ENCODE measurements at places on chromosomes 3 and 15.

- no peak for DNase-seq
Observed at GRCh38 chr3:51581524-51581923, 43.0 kb downstream of the RAD54L2 start.

DNA sequence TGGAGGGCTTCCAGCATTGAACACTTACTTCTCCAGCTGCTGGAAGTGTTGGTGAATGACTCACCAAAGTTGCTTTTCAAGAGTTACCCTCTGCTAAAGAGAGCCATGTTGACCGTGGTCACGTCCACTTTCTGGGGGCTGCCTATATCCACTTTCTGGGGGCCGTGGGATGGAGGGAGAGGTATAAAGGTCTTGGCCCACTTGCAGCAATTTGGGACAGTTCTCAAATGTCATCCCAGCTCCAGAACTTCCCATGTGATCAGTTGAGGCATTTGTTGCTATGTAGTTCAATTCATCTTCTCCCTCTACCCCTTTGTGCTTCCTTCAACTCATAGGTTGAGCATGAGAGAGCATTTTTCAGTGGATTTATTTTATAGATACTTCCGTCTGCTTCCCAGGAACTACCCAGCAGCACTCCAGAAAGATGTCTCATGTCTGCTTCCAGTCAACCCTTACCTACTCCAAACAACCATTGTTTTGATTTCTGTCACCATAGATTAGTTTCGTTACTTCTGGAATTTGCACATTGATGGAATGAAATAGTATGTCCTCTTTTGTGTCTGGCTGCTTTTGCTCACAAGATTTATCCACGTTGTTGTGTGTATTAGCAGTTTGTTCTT is 130.6 kb downstream of the TCF12 start:
- no peak for DNase-seq

DNA sequence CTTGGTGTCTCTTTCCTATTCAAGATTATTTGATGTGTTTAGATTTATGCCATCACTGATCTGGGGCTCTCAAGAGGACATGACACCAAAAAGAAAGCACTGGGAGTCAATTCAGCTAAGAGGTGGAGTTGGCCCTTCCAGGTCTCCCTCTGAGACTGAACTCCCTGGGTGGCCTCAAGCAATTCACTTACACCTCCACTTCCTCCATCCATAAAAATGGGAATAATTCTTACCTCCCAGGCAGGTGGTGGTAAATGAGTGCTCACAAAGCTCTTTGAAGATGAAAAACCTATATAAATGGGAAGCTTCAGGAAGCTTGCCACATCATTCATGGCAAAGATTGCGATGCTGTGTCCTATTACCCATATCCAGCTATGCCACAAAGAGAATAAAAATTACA is 59.2 kb upstream of the ICE2 start:
- no peak for DNase-seq

- DNase-seq: no peak
Observed at GRCh38 chr3:36693670-36694069, 70.7 kb downstream of the DCLK3 start.

DNA sequence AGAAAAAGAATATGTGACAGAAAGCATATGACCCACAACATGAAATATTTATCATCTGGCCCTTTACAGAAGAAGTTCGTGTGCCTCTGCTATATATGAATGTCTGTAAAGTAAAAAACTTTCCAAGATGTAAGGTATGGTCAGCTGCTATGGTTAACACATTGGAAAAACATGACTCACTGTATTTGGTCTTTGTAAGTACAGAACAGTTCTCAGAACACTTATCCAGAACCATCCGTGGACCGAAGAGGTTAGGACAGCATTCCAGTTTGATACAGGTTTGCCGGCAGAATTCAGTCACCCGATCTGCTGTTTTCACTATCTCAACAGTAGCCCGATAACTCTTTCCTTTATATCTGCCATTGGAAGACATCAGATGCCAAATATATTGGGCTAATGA is 13.5 kb upstream of the STIMATE start:
- no peak for DNase-seq

DNA sequence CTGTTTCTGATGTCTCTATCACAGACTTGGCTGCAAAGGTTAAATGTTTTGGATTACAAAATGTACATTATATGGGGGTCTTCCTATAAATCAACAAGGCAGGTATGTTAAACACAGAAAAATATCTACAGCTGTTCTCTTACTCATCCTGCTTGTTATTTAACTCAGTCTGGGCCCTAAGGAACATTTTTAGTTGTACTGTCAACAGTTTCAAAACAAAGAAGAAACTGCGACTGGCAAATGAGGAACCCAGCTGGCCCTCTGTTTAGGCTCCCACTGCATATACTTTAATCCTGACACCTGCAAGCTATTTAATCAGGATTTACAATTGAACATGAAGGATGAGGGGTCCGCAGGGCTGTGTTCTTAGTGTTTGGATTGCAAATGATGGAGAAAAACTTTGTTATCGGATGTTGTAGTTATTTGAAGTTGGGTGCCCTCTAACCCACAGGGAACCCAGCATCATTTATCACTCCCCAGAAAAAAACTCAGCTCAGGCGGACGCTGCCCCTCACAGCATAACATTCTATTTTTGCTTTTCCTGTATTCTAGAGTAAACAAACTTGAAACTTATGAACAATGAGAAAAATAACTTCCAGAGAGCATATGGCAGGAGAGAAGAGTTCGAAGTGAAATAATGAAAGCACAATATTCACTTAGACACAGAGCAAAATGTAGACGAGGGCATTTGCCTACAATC is 91.2 kb downstream of the POLR2M start:
- DNase-seq: no peak

DNA sequence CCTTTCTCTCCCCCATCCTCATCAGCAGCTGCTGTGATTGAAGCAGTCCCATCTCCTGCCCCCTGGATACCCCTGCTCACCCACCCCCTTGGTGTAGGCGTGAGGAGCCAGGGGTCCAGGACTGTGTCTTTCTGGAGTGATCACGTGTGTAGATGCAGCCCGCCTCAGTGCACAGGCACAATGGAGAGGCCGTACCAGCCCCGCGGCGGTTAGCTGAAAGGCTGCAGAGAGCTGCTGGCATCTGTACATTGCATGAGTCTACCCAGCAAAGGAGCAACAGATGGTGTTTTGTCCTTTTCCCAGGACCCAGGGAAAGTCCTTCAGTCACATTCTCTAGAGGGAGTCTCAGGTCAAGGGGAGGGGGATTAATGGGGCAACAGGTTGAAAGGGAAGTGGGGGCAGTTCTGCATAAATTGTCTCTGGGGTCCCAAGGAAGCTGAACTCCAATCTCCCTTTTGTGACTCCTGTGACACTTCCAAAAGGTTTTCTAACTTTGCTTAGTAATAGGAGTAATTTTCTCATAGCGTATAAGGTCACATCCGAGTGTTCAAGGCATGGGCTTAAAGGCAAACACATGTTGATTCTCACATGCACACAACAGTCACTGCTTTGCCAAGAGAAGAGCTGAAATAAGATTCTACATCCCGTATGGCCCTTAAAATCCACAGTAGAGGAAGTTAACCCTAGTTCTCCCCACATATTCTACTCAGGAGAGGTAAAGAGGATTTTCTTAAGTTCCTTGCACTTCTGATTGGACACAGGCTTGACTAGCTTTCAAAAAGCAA is 7.1 kb downstream of the CSPG5 start:
- no peak for DNase-seq

- DNase-seq: peak; percentile 54
Observed at GRCh38 chr3:89098964-89099585, 8.3 kb upstream of the EPHA3 start.

Measured in activated CD4-positive, alpha-beta T cell treated with anti-CD3 and anti-CD28 coated beads, Interleukin-2, amount 10 ng/mL, durations not matched to agents 7 days and 5 days (primary cell).